Bronchial smooth muscle cell (primary cell): ENCODE measurements at places on chromosomes 7 and 10. TPM values are rescaled to one million over a fixed set of nuclear protein-coding genes. Genes with fewer than 3 reads are reported as not detected.

Gene ADCY1
- total RNA-seq, result 0.47 and 3.2 TPM in 2 replicates

Gene FOXP2
- 4.2 and 6.1 TPM in 2 replicates for total RNA-seq

Gene ITGA8
- under 0.01 and 3.0 TPM in 2 replicates for total RNA-seq

Gene ITIH5
- total RNA-seq, result 0.16 and 0.17 TPM in 2 replicates

Gene MMRN2
- 1.5 and 4.6 TPM in 2 replicates for total RNA-seq

Gene CDH23
- 0.17 and 0.32 TPM in 2 replicates for total RNA-seq

Gene CACNA2D1
- total RNA-seq, result 29.1 and 33.3 TPM in 2 replicates

Gene CACNB2
- total RNA-seq, result 1.2 and 1.3 TPM in 2 replicates

Gene WEE2
- 0.17 TPM in 1 of 2 replicates, not detected in the other for total RNA-seq

Gene PRSS37
- not detected in 2 replicates for total RNA-seq

Gene ZNF425
- total RNA-seq, result 6.3 and 6.5 TPM in 2 replicates

Gene ACBD7
- 0.43 and 0.79 TPM in 2 replicates for total RNA-seq

Gene CYP3A7
- 0.34 and 1.1 TPM in 2 replicates for total RNA-seq

Gene CCAR1
- 16.9 and 17.5 TPM in 2 replicates for total RNA-seq

Gene MALRD1
- total RNA-seq, result 0.16 and 0.60 TPM in 2 replicates

Gene GARIN1A
- total RNA-seq, result 0.52 and 0.63 TPM in 2 replicates

Gene MMD2
- not detected in 2 replicates for total RNA-seq

Gene DMTF1
- 40.8 and 68.6 TPM in 2 replicates for total RNA-seq

Gene FEZF1
- total RNA-seq, result not detected in 2 replicates

Gene CAV2
- 35.8 and 61.7 TPM in 2 replicates for total RNA-seq

Gene OR2A12
- total RNA-seq, result not detected in 2 replicates

Gene TRIM74
- total RNA-seq, result under 0.01 TPM in 1 of 2 replicates, not detected in the other

Gene ELMO1
- total RNA-seq, result 0.16 and 0.26 TPM in 2 replicates
